Foreskin keratinocyte (primary cell): ENCODE measurements at places on chromosomes 4 and X.

GRCh38 chr4:184424993-184425758 is 49.2 kb downstream of the IRF2 start:
- DNase-seq: peak; percentile 51

GRCh38 chrX:3563451-3563850 is 150.0 kb downstream of the PRKX start:
- DNase-seq: no peak

DNA sequence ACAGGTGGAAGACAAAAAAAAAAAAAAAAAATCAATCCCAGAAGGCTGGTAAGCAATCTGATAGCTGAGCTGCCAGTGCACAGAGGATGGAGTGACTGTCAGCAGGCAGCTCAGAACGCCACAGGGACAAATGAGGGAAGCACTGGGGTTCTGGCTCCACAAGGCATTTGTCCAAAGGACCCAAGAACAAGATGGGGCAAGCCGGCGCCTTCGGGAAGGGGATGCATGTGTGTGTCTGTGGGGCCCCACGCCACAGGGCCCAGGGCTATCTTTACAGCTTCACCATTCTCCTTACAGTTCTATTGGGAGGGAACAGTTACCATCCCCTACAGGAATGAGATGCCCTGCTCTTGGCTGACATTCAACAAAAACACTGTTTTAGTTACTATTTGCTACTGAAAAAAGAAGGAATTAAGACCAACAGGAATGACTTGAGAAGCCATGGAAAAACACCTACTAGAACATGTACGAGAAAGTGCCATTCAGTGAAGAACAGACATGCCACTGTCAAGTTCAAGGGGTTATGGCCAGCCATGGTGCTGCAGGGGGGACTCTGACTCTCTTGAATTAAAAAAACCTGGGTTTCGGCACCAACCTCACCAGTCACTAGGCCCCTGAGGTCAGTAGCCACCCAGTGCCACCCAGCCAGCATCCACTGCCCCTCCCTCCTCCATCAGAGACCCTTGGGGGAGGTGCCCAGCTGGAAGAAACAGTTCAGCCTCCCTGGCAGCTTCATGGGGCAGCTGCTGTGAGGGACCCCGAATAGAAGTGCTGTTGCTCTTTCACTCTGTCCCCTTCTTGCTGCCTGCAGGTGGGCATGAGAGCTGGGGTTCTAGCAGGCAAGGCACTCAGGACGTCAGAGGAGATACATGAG is 18.5 kb downstream of the WDR1 start:
- DNase-seq: no peak

- peak; percentile 59 for DNase-seq
Observed at GRCh38 chr4:40325406-40326019, 9.6 kb upstream of the CHRNA9 start.

DNA sequence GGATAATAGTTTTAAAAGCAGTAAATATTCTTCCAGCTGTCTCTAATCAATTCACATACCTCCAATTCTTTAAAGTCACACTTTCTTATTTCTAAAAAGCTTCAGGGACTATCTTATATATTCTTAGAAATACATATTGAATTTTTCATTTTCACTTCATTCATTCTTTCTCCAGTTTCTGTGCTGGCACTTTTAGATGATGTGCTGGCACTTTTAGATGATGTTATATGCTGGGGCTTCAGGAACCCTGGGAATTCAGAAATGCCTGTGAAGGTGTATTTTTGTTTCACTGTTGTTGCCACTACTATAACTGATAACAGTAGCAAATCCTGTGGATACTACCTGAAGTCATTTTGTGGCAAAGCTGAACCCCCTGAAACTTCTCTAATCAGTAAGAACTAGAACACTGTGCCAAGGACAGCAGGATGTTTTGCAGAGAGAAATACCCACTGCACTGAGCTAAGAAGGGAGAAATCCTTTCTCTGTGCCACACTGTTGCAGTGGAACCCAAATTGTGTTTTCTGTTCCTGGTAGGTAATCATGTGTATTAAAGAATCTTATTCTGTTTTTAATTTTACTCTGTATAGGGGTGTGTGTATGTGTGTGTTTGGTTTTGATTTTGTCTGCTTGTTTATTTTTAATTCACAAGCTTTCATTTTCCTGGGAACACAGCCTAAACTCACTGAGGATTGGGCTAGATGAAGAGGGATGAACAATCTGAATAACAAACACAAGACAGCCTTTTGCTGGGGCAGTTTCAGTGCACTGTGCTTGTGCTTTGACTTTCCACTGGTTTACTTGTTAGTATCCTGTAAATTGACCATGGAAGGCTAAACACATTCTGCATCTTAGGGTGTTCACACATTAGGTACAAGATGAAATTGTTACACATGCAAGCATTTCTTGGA is 898.3 kb downstream of the CCSER1 start:
- DNase-seq: no peak

- DNase-seq: no peak
Observed at GRCh38 chrX:68684291-68684918, 36.9 kb downstream of the STARD8 start.

GRCh38 chr4:13322681-13323101 is 161.4 kb downstream of the RAB28 start:
- no peak for DNase-seq

DNA sequence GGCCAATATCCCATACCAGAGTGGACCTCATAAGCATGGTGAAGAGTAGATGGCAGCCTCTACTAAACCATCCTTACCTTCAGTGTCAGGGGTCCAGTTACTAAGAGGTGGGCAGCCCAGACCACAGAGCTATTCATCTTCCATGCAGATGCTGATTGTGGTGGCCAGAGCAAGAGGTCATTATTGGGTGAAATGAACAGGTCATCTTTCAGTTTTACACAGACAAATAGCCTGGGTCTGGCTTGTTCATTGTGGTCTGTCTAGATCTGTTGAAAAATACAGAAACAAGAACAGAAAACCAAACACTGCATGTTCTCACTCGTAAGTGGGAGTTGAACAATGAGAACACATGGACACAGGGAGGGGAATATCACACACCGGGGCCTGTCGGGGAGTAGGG is 71.3 kb downstream of the PAK3 start:
- no peak for DNase-seq

DNA sequence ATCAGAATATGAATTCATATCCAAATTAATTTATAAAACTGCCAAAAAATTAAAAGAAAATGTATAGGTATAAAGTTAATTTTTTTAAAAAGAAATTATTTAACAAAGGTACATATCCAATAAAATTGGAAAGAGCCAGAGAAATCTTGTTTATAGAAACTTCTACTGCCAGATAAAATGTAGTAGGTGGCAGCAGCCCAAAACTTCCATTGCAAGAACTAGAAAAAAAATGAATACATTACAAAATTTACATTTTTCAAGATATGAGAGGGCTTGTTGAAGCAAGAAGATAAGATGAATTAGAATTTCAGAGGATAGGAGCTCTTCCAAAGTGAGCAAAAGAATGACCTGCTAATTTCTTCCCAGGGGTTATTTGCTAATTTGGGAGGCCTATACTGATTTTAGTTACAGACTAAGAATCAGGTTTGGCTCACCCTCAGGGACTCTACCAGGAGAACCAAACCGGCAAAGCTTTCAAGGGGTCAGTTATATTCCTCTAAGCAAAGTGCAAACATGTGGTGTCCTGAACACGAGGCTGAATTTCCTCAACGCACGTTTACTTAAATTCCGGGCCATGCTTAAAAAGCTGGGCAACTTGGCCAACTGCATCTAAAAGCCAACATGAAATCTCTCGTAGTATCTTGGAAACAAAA is 17.5 kb downstream of the ANKRD50 start:
- no peak for DNase-seq

- DNase-seq: no peak
Observed at GRCh38 chrX:54089191-54089590, 44.9 kb upstream of the PHF8 start.

DNA sequence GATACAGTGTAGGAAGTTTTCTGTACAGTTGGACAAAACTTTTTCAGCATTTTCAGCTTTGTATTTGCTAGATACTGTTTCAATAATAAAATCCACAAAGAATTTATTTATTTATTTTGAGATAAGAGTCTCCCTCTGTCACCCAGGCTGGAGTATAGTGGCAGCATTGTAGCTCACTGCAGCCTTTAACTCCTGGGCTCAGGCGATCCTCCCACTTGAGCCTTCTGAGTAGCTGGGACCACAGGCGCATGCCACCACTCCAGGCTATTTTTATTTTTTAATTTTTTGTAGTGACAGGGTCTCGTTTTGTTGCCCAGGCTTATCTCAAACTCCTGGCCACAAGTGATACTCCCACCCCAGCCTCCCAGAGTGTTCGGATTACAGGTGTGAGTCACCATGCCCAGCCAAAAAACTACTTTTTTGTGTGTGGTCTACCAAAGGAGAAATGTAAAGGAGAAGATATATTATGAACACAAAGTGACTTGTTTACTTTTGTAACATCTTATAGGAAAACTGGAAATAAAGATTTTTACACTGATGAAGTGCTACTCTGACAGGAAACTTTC is 13.0 kb upstream of the SOWAHD start:
- no peak for DNase-seq

DNA sequence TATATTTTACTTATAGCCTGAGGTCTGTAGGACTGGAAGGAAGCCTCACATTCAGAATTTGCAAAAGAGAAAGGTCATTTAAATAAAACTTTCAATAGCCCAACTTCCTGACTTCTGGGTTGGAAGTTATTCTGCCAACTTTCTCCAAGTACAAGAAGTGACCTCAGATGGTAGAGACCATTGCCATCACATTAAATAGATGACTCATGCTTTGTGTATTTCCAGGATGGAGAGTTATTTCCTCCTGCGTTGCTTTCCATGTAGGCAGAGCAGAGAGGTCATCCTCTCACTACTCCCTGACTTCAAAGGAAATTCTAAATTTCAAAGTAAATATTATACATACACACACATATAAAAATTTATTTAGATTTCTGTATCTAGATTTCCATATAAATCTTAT is 73.0 kb upstream of the NR3C2 start:
- peak; percentile 30 for DNase-seq

DNA sequence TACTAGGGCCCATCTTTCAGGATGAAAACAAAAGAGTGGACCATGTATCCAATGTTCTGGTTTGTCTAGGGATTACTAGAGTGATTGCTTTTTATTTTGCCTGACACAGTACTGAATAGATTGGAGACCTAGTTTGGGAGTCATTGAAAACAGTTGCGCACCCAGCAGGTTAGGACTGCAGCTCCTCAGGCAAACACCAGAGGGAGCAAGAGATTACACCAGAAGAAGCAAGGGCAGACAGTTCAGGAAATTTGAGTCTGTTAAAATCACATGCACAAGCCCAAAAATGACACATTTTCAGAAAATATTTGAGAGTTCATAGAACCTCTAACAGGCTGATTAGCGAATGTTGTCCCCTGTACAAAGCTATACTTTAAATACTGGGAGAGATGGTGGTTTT is 55.6 kb downstream of the CYLC1 start:
- DNase-seq: no peak

GRCh38 chrX:72029483-72030411 is 102.0 kb downstream of the RTL5 start:
- DNase-seq: peak; percentile 53

- no peak for DNase-seq
Observed at GRCh38 chr4:128658214-128658631, 151.3 kb upstream of the JADE1 start.

DNA sequence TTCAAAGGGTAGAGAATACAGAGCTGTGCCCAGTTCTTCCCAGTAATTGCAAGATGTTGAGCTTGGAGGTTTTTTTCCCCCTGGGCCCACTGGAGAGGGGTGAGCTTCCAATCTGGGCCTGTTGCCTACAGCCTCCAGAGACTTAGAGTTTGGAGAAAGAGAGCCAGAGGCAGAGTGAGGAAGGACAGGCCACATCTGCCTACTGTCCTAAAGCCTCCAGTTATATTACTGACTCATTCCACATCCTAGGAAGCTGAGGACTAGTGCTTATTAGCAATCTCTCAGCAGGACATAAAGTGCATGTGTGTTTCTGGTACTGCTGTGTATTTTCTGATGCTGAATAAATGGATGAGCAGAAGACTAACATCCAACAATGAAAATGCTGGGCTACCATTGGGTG is 181.0 kb upstream of the MAMLD1 start:
- DNase-seq: no peak

DNA sequence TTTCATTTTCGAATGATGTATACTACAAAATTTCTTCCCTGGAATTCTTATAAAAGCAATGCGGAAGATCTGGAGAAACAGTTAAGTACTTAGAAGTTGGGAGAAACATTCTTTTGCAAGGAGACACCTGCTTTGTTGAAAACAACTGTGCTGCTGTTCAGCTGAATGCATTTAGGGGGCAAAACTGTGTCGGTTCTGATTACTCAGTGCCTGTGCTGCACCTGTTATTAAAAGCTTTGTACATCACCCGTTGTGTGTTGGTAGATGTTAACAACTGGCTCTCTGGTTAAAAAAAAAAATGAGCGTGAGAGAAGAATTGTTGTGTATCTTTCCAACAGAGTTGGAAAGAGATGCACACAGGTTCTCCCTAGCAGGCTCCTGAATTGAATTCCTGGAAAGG is 184.1 kb upstream of the HHIP start:
- no peak for DNase-seq

DNA sequence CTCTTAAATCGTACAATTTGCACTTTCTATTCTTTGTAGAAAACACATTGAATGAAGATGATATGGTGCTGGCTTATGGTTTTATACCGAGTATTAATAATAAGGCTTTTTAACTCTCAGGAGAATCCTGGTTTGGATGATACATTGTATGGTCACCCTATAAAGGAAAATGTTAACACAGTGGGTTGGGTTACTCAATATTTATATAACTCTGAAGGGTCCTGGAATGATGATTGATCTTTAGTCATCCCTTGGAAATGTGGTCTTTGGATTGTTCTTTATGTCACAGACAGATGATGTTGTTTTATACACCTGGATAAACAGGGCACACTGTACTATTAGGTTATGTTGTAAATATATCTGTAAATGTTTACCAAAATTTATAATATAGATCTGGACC is 496.2 kb upstream of the NDST4 start:
- DNase-seq: no peak

DNA sequence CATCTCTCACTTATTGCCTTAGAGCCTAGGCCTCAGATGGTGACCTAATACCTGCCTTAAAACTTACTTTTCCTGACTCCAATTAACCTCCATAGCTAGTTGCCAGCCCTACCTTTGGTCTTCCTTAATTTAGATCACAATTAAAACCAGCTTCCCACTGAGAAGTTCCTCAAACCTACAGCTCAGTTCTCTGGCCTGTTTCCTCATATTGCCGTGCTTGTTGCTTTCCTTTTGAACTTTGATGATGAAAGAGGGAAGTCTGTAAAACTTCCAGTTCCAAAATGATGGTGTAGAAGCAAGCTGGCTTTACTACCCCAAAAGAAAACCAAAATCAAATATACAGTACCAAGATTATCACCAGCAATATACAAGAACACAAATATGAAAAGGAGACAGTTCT is 28.9 kb upstream of the CAMK2D start:
- no peak for DNase-seq

DNA sequence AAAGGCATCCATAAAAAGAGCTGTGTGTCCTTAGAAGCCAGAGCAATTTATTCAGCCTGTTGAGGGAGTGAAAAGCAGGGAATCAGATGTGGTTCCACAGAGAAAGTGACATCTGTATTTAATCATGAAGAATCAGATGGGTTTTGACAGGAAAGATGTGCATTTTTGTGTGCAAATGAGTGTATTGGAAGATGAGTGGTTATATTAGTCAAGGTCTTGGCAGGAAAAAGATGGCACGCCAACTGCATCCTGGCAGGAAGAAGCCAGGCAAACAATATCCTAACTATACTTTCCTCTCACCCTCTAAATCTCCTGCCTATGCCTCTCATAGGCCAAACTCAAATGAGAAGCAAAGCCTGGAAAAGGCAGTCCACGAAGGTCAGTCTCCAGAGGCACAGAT is 59.1 kb downstream of the SCFD2 start:
- DNase-seq: no peak
